Activated naive CD8-positive, alpha-beta T cell treated with anti-CD3 and anti-CD28 coated beads, Interleukin-2, amount 10 ng/mL, durations not matched to agents 7 days and 5 days (primary cell): ENCODE measurements at places on chromosomes 7 and 10. TPM values are rescaled to one million over a fixed set of nuclear protein-coding genes. Genes with fewer than 3 reads are reported as not detected.

- DNase-seq = no peak
- H3K27ac ChIP-seq = no peak overlapping the region
- peaks cover 14% of the 10 kb centered on the region for H3K4me1 ChIP-seq
Observed at GRCh38 chr7:121529003-121529402, 132.9 kb upstream of the FAM3C start.

DNA sequence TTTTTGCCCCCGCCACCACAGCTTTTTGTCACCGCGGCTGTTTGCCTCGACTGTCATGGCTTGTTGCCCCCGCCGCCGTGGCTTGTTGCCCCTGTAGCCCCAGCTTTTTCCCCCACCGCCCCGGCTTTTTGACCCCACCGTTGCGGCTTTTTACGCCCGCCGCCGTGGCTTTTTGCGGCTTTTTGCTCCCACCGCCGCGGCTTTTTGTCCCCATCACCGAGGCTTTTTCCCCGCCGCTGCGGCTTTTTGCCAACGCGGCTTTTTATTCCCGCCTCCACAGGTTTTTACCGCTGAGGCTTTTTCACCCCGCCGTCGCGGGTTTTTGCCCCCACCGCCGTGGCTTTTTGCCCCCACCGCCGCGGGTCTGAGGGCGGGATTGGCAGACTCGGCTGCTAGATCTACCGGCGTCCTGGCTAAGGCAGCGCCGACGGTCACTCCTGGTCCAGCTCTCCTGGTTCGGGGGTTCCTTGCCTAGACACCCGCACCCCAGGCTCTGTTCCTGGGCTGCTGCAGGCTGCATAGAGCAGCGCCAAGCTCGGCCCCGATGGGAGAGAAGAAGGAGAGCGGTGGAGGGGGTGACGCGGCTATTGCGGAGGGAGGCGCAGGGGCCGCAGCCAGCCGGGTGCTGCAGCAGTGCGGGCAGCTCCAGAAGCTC is 637.7 kb downstream of the ZNF716 start:
- no peak overlapping the region for H3K4me3 ChIP-seq
- no peak overlapping the region for H3K27ac ChIP-seq
- H3K36me3 ChIP-seq = peaks cover 5% of the 10 kb centered on the region
- H3K27me3 ChIP-seq = no peaks in the 10 kb centered on the region

GRCh38 chr7:131203291-131203976 is 124.2 kb upstream of the MKLN1 start:
- no peaks in the 10 kb centered on the region for H3K27me3 ChIP-seq
- no peak overlapping the region for H3K4me3 ChIP-seq
- DNase-seq = no peak

GRCh38 chr10:17974505-17974904 is 22.8 kb downstream of the SLC39A12 start:
- no peak overlapping the region for H3K27ac ChIP-seq
- H3K4me3 ChIP-seq = no peak overlapping the region
- no peaks in the 10 kb centered on the region for H3K36me3 ChIP-seq
- H3K27me3 ChIP-seq = no peaks in the 10 kb centered on the region
- DNase-seq = no peak
- no peaks in the 10 kb centered on the region for H3K4me1 ChIP-seq

- no peak for DNase-seq
- peak overlapping the region; percentile 2 for H3K4me3 ChIP-seq
- peak overlapping the region; percentile 62 for H3K27ac ChIP-seq
- H3K4me1 ChIP-seq = peaks cover 52% of the 10 kb centered on the region
Observed at GRCh38 chr7:12221414-12221813, 10.3 kb downstream of the TMEM106B start.

GRCh38 chr7:74027683-74028320 is at the start of gene ELN:
ELN (plus strand) TSS chr7:74028173; CDS start chr7:74028188, 15 bp downstream.
- no peaks in the 10 kb centered on the region for H3K36me3 ChIP-seq
- H3K27ac ChIP-seq = no peak within 1 kb of the TSS
- H3K27me3 ChIP-seq = peaks cover 63% of the 10 kb centered on the region
- H3K4me3 ChIP-seq = no peak within 1 kb of the TSS
- H3K4me1 ChIP-seq = peaks cover 4% of the 10 kb centered on the region

The TNRC18 gene
- 51.9 TPM for total RNA-seq

DNA sequence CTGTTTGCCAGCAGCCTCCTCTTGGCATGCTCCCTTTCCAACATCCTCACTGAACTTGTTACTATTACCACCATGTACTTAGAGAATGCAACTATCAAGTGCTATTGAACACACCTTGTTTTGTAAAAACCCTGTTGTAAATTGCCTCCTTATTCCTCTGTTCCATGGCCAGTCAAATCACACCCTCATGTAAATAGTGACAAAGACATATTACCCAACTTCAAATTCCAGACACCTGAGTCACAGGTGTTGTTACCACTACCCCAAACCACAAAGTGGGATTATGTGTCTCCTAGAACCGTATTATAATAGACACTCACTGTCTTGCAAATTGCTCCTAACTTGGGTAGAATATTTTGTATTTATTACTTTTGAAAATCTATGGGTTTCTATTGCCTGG is 263.2 kb upstream of the C7orf33 start:
- H3K36me3 ChIP-seq = peaks cover 5% of the 10 kb centered on the region
- H3K4me3 ChIP-seq = no peak overlapping the region
- DNase-seq = no peak
- peaks cover 4% of the 10 kb centered on the region for H3K27me3 ChIP-seq
- no peak overlapping the region for H3K27ac ChIP-seq
- no peaks in the 10 kb centered on the region for H3K4me1 ChIP-seq

- H3K4me3 ChIP-seq = no peak overlapping the region
- H3K36me3 ChIP-seq = no peaks in the 10 kb centered on the region
- H3K27me3 ChIP-seq = no peaks in the 10 kb centered on the region
- no peaks in the 10 kb centered on the region for H3K4me1 ChIP-seq
Observed at GRCh38 chr7:40826411-40827221, 691.8 kb downstream of the SUGCT start.

DNA sequence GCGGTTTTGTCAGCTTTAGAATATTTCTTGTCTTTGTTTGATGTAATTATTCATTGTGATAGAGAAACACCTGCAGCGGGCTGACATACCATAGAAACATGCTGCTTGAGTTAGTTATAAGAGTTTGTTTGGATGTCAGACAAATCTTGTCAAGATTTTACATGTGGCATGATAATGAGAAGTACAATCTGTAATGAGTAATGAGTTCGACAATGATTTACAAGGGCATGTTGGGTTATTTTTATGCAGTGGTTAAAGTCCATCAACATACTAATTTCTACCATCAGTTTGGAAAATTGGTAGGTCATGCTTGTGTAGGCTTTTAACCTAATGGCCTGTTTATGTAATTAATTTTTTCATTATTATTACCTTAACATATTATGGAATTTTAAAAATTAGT is 31.3 kb downstream of the FZD1 start:
- H3K4me1 ChIP-seq = no peaks in the 10 kb centered on the region
- H3K4me3 ChIP-seq = no peak overlapping the region
- no peak for DNase-seq
- H3K36me3 ChIP-seq = no peaks in the 10 kb centered on the region
- H3K27me3 ChIP-seq = no peaks in the 10 kb centered on the region

DNA sequence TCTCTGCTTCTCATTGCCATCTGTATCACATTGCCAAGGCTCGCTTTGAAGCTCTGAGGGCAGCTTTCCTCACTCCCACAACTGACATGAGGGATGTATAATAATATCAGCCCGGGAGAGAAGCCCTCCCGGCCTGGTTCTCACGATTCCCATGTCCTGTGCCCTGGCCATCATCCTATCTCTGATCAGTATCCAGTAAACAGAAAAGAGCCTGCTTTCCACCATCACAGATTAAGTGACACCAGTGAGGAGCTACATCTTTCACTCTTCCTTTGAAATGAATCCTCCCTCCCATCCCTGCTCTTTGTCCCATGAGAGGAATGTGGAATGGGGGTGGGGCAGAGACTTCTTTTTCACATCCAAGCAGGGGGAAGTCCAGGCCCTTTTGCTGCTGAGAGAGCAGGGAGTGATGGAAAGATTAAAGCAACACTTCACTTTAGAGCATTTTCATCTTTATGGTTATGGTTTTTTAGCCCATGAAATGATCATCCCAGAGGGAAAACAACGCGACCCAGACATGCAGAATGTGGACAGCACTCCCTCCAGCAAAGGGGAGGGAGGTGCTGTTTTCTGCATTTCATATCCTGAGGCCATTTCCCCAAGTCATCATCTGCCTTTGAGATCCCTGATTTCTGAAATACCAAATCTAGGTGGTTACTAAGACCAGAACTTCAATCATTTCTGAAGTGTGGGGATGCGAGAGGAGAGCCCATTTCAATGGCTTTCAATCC is 84.6 kb upstream of the LYZL1 start:
- no peak overlapping the region for H3K4me3 ChIP-seq
- DNase-seq = no peak
- H3K4me1 ChIP-seq = no peaks in the 10 kb centered on the region
- no peaks in the 10 kb centered on the region for H3K36me3 ChIP-seq
- H3K27ac ChIP-seq = no peak overlapping the region

GRCh38 chr10:93058139-93058538 is 2.5 kb upstream of the CYP26C1 start:
- H3K4me3 ChIP-seq = no peak overlapping the region
- H3K36me3 ChIP-seq = peaks cover 2% of the 10 kb centered on the region
- H3K27ac ChIP-seq = no peak overlapping the region

DNA sequence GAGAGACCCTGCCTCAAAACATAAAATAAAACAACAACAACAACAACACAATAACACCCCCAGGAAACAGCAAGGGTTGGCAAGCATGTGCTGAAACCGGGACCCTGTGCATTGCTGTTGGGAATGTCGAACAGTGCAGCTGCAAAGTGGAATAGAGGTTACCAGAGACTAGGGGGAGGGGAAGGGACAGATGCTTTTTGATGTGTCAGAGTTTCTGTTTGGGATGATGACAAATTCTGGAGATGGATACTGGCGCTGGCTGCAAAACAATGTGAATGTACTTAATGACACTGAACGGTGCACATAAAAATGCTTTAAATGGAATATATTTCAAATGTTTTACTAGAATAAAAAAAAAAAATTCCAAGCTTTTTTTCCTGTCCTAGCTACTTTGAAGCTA is 241.8 kb downstream of the TEX36 start:
- H3K4me3 ChIP-seq = no peak overlapping the region
- no peaks in the 10 kb centered on the region for H3K36me3 ChIP-seq
- no peaks in the 10 kb centered on the region for H3K4me1 ChIP-seq
- H3K27me3 ChIP-seq = no peaks in the 10 kb centered on the region
- H3K27ac ChIP-seq = no peak overlapping the region

DNA sequence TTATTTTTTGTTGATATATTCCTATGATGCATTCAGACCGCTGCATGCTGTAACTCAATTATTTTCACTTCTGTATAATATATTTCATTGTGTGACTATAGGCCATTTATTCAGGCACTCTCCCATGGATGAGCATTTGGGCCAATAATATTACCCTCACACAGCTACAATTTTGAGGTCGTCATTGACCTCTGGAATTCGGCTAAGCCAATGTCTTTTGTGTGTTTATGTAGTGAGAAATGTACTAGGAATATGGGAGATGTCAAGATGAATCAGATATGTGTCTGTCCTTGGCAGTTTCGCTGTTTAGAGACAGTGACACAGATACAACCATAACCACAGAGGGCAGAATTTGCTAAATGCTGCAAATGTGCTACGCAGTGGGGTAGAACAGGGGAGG is 474.2 kb downstream of the ADRA2A start:
- no peak overlapping the region for H3K4me3 ChIP-seq
- H3K4me1 ChIP-seq = no peaks in the 10 kb centered on the region
- H3K36me3 ChIP-seq = no peaks in the 10 kb centered on the region
- H3K27me3 ChIP-seq = no peaks in the 10 kb centered on the region

DNA sequence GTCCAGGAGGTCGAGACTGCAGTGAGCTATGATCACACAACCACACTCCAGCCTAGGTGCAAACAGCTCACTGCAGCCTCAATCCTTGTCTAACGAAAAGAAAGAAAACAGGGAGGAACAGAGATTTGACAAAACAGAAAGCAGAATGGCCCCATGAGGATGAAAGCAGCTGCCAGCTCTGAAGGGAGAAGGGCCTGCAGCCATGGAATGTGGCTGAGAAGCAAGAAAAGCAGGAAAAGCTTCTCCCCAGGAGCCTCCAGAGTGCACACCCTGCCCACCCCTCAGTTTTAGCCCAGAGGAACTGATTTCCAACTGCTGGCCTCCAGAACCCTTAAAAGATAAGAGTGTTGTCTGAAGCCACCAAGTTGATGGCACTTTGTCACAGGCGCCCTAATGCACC is 13.0 kb downstream of the ESYT2 start:
- H3K36me3 ChIP-seq = peaks cover 7% of the 10 kb centered on the region
- DNase-seq = no peak
- H3K4me1 ChIP-seq = peaks cover 83% of the 10 kb centered on the region
- H3K27me3 ChIP-seq = no peaks in the 10 kb centered on the region
- peak overlapping the region; percentile 95 for H3K27ac ChIP-seq

DNA sequence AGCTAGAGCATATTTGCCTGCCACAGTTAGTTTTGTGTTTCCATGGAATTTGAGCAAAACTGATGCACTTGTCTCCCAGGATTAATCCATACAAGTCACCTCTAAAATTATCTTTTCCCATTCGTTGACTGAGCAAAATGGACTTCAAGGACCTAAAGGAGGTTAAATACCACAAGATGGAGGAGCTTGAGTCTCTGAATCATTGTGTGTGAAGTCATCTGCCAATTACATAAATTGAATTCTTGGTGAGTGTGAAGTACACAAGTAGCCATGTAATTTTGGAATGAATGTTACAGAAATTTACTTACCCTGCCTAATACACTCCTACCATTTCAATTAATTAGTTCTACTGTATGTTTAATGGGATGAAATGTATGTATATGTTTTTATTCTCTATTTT is 501.7 kb upstream of the POT1 start:
- no peaks in the 10 kb centered on the region for H3K27me3 ChIP-seq
- DNase-seq = no peak
- H3K36me3 ChIP-seq = no peaks in the 10 kb centered on the region
- H3K4me3 ChIP-seq = no peak overlapping the region
- no peak overlapping the region for H3K27ac ChIP-seq

The HNRNPF gene
- total RNA-seq = 351 TPM

GRCh38 chr10:80480852-80481251 is 26.7 kb downstream of the TSPAN14 start:
- H3K27ac ChIP-seq = no peak overlapping the region
- no peak for DNase-seq
- no peak overlapping the region for H3K4me3 ChIP-seq
- H3K36me3 ChIP-seq = peaks cover 44% of the 10 kb centered on the region
- peaks cover 54% of the 10 kb centered on the region for H3K4me1 ChIP-seq
- H3K27me3 ChIP-seq = no peaks in the 10 kb centered on the region

The MEST gene
- 11.6 TPM for total RNA-seq

- DNase-seq = no peak
- peak overlapping the region; percentile 35 for H3K27ac ChIP-seq
- H3K36me3 ChIP-seq = peaks cover 7% of the 10 kb centered on the region
- H3K4me3 ChIP-seq = peak overlapping the region; percentile 90
- H3K4me1 ChIP-seq = peaks cover 10% of the 10 kb centered on the region
Observed at GRCh38 chr7:32941681-32942414, 15.4 kb upstream of the FKBP9 start.

The ADARB2 gene
- total RNA-seq = 0.28 TPM
